ENCODE measurements at places on chromosomes 2 and 18. TPM values are rescaled to one million over a fixed set of nuclear protein-coding genes. Genes with fewer than 3 reads are reported as not detected.

The DYNAP gene
- total RNA-seq, result not detected

The CGREF1 gene
- total RNA-seq, result 2.8 TPM

The CRYGC gene
- total RNA-seq, result not detected

The FASTKD2 gene
- total RNA-seq, result 26.8 TPM
